Glutamatergic neuron (in vitro differentiated cells): ENCODE measurements at places on chromosomes 3 and 15. TPM values are rescaled to one million over a fixed set of nuclear protein-coding genes. Genes with fewer than 3 reads are reported as not detected.
A peak's percentile ranks its signal among the peaks of the same experiment; 100 is the strongest.

- H3K4me1 ChIP-seq, result no peaks in the 10 kb centered on the region
- DNase-seq, result no peak
- no peak overlapping the region for H3K27ac ChIP-seq
- no peak overlapping the region for H3K4me3 ChIP-seq
- no peaks in the 10 kb centered on the region for H3K27me3 ChIP-seq
These were observed 25.1 kb upstream of the CD200R1L start for GRCh38 chr3:112871735-112872134.

GRCh38 chr3:156619376-156619775, 55.0 kb upstream of the TIPARP start:
- H3K27ac ChIP-seq, result no peak overlapping the region
- H3K27me3 ChIP-seq, result no peaks in the 10 kb centered on the region
- DNase-seq, result no peak

GRCh38 chr3:101104321-101104720, 111.1 kb upstream of the ABI3BP start:
- no peaks in the 10 kb centered on the region for H3K36me3 ChIP-seq
- DNase-seq, result no peak
- H3K4me3 ChIP-seq, result no peak overlapping the region
- H3K27me3 ChIP-seq, result no peaks in the 10 kb centered on the region
- H3K27ac ChIP-seq, result no peak overlapping the region

- no peaks in the 10 kb centered on the region for H3K36me3 ChIP-seq
- H3K27me3 ChIP-seq, result no peaks in the 10 kb centered on the region
- H3K4me3 ChIP-seq, result no peak overlapping the region
- no peak for DNase-seq
These were observed 103.8 kb downstream of the NR1D2 start for GRCh38 chr3:24048843-24049242.

GRCh38 chr3:134592806-134593205, 58.0 kb downstream of the KY start:
- H3K36me3 ChIP-seq, result peaks cover 14% of the 10 kb centered on the region
- peaks cover 18% of the 10 kb centered on the region for H3K4me1 ChIP-seq
- no peak for DNase-seq
- peak overlapping the region; percentile 33 for H3K27ac ChIP-seq

Gene GNAT1
- total RNA-seq, result not detected

Gene CXCR6
- total RNA-seq, result not detected

Gene SPSB4
- total RNA-seq, result 98.4 TPM
